Hematopoietic multipotent progenitor cell treated with erythropoietin and hydrocortisone succinate and interleukin-3 and kit ligand, for 4 days (in vitro differentiated cells): ENCODE measurements at places on chromosomes 5 and 9.
A peak's percentile ranks its signal among the peaks of the same experiment; 100 is the strongest.

DNA sequence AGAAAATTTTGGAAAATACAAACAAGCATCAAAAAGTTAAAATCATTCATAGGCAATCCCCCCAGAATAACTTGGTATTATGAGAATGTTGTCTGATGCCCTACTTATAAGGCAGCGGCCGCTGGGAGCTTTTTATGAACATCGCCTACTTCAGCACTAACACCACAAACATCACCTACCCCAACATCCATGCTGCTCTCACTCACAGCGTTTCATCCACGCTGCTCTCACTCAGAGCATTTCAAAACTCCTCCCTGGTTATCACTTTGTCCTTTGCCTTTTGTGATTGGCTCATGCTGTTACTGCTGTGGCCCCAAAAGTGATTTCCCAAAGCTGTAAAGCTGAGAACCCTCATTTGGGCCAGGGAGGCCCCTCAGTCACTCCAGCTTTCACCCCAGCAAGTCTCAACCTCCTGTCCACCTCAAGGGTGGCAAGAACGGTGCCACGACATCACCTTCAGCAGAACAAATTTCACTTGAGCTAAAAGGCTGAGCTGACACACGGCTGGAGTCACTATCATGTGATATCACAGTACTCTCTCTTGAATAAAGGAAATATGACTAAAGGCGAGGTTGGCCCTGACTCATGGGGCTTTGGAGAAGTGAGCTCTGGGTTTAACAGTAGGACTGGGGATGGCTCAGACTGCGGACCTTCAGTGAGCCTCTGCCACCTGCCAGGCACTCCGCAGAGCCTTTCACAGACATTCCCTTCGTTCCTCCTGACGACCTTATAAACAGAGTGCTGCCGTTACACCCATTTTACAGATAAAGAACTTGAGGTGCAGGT, 25.2 kb downstream of the SHC3 start:
- DNase-seq = no peak

GRCh38 chr5:141821430-141821925, 56.7 kb downstream of the PCDH1 start:
- DNase-seq = peak; percentile 41

- DNase-seq = no peak
Measured at GRCh38 chr9:136928591-136928990, 15.9 kb downstream of the FBXW5 start.

DNA sequence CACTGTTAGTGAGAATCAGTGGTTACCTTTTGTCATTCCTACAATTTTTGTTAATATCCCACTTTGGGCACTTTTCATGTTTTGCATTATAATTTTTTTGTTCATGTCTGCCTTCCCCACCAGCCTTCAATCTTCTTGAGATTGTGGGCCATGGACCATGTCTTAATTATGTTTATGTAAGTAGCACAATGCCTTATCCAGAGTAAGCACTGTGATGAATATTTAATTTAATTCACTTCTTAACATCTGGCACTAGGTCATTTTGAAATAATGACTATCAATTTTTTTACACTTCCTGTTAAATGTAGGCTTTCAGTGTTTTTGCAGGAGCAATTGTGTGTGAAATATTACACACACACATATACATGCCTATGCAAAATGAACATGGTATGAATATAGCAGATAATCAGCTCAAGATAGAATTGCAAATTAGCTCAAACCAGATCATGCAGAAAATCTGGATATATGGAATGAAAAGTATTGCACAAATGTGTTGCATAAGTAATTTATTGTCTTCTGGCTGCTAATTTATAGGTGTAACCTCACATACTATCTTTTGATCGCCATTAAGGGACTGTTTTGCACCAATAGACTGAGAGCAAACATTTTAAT, 5.3 kb upstream of the SHOC1 start:
- no peak for DNase-seq

- no peak for DNase-seq
Measured at GRCh38 chr5:33308586-33308985, 132.2 kb upstream of the TARS1 start.

DNA sequence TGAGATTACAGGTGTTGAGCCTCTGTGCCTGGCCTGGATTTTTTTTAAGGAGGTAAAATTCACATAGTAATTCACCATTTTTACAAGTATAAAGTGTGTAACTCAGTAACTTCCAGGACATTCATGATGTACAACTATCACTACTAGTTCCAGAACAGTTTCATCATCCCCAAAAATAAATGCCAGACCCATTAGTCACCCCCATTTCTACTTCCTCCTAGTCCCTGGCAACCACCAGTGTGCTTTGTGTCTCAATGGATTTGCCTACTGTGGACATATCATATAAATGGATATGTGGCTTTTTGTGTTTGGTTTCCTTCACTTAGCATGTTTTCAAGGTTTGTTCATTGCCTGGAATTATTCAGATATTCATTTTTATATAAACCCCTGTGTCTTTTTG, 72.5 kb upstream of the PANK3 start:
- DNase-seq = no peak

- DNase-seq = peak; percentile 84
Measured at GRCh38 chr9:4297151-4297785, 2.6 kb downstream of the GLIS3 start.

- DNase-seq = no peak
Measured at GRCh38 chr9:72089451-72090130, 29.2 kb upstream of the C9orf57 start.

DNA sequence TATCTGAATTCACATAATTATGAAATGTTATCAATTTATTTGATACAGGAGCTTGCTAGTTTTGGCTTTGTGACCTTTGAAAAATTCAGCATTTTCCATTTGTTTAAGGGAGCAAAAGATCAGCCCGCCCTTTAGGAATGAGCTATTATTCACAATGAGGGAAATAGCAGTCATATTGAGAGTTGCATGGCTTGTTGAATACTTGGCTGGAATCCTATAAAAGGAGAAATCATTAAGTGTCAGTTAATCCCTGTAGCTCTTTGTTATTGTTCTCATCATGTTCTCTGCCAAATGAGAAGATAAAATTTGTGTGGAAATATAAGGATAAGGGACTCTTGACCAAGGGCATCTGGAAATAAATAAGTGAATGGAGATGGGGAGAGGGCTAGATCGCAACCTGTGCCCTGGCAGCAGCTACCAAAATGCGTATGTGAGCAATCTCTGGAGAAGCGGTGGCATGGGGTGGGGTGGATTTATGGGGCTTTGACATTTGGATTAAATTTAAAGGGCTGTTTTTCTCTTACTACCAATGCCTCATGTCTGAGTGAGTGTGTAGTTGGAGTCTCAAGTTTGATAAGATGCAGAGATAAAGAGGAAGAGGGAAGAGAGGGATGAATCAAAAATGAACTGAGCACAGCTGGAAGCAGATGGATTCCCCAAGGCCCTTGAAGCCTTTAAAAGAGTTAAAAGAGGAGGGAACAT, 237.6 kb downstream of the NNT start:
- DNase-seq = no peak

DNA sequence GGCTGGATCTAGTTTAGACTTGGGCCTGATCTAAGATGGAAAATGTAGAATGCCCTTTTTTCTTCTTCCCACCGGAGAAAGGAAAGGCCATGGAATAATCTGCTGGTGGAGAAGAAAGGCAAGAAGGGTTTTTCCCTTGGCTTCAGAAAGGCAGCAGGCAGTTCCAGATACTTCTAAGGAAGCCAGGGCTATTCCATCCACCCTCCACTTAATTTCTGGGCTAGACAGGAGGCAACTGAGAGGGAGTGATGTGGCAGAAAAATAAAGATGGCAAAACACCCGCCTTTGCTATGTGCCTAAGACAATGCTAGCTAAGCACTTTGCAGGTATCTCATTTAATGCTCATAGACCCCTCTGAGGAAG, 9.9 kb downstream of the MYOZ3 start:
- no peak for DNase-seq

- DNase-seq = no peak
Measured at GRCh38 chr5:150063638-150064037, 22.7 kb downstream of the CSF1R start.

DNA sequence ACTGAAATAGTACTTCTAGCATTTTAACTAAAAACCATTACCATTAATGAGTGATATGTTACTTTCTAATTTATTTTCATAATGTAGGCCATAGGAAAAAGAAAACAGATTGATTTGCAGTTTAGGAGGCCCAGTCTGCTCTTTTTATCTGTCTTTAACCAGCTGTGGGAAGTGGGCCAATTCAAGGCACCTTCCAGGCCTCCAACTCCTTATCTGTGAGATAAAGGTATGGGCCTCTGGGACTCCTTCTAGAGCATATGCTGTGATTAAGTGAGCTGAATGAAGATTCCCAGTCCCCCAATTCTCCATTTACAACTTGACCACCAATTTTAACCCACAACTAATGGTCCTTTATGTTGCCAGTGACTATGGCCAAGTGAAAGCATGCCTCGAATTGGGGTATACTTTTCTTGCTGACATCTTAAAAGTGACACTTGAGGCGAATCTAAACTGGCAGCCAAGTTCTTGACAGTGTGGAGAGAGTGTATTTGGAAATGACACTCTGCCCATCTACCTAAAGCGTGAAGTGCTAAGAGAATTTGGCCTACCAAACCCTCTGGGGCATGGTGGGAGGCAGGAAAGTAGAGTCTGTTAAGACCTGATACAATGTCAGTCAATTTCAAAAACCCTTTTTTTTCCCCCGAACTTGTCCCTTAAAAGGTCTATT, 88.3 kb downstream of the PIK3R1 start:
- peak; percentile 84 for DNase-seq

- DNase-seq = no peak
Measured at GRCh38 chr5:119342406-119342805, 13.4 kb upstream of the TNFAIP8 start.

DNA sequence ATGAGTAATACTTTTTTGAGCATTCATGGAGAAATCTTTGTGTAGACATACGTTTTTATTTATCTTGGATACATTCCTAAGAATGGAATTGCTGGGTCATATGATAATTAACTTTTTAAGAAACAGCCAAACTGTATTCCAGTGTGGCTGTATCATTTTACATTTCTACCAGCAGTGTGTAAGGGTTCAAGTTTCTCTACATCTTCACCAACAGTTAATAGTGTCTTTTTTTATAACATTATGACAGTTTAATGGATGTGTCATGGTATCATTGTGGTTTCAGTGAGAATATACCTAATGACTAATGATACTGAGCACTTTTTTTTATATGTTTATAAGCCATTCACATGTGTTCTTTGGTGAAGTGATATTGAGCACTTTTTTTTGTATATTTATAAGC, 52.4 kb downstream of the NIPBL start:
- no peak for DNase-seq
